ENCODE measurements at places on chromosomes 12 and 14.

GRCh38 chr14:101489092-101489760 lies 72.1 kb upstream of the DIO3 start:
- no peak for DNase-seq

DNA sequence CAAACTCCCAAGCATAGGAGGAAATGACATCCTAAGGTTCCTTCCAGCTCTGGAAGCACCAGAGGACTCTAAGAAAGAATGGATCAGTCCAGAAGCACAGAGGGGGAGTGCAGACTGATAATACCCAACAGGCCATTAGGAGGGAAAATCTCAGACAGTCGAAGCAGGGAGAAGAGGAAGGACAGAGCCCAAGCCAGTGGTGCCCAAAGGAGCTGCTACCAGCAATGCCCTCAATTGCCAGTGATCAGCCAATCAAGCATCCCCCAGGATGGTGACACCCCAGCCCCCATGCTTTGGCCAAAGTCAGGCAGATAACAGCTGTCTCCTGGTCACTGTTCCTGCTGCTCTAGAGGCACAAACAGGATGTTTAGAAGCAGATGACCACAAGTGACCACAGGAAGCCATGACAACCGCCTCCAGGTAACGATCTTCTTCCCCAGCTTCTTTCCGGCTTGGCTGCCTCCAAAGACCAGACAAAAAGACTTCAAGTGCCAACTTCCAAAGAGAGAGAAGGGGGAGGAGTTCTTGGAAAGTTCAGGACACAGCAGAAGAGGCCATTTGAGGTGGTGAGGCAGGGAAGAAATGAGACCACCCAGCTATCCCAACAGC lies 16.2 kb downstream of the PXN start:
- DNase-seq = no peak

- no peak for DNase-seq
Observed at GRCh38 chr14:24849471-24849870, 200.5 kb downstream of the STXBP6 start.

DNA sequence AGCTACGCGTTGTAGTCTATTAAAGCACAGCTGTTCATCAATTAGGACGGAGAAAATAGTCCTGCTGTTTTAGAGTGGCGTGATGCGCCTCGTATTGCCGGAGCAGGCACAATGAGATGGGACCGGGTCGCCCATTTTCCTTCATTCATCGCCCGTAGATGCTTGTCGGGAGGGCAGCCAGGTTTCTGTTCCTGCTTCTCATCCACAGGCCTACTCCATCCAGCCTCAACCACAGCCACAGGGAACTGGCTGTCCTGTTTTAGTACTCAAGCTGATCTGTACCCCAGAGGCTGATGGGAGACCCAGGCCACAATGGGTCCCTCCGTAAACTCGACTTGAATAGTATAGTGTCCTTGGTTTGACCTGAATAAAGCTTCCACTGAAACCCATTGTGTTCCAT lies 264.0 kb downstream of the VRK1 start:
- no peak for DNase-seq

DNA sequence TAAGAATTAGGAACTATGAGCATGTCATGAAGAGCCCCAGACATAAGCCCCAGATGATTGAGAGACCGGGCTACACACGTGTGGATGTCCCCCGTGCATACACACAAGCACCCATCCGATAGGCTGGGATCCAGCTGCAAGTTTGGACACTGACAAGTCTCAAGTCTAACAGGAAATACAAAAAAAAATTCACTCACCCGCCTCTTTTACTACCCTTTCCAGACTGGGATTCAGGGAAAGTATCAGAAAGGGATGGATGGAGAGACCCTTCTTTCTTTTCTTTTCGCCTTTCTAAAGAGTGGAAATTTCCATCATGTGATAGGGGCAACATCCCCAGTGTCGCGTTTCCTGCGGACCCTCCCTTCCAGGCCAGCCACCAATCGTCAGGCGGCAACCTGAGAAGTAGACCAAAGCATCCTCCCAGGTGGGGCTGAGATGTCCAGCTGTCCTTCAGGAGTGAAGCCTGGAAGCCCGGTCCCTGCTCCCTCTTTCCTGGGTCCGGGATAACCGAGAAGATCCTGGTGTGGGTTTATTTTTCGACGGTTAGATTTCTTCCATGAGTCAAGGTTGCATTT lies 6.4 kb upstream of the SLC38A4 start:
- DNase-seq = no peak

- DNase-seq = no peak
Observed at GRCh38 chr12:26748741-26749431, 84.1 kb downstream of the ITPR2 start.

DNA sequence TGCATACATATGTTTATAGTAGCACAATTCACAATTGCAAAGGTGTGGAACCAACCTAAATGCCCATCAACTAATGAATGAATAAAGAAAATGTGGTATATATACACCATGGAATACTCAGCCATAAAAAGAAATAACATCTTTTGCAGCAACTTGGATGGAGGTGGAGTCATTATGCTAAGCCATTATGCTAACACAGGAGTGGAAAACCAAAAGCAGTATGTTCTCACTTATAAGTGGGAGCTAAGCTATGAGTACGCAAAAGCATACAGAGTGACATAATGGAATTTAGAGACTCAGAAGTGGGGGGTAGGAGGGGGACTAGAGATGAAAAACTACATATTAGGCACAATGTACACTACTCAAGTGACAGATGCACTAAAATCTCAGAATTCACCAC lies 16.2 kb upstream of the SPTSSA start:
- DNase-seq = no peak

DNA sequence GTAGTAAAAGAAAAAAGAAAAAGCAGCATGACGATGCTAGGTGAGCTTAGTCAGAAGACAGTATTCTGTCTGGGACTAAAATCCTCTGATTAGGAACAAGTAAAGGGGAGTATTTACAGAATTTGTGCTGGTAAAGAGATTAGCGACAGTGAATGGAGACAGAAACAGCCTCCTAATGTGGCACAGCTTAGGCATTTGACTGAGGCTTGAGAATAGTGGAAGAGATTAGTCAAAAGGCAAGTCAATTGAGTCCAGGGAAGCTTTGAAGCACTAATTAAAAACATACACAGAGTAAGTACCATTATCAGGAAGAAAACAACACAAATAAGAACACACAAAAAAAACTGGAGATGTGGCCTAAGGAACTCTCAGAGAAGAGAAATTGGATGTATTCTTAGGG lies 131.9 kb upstream of the CLEC14A start:
- DNase-seq = no peak

DNA sequence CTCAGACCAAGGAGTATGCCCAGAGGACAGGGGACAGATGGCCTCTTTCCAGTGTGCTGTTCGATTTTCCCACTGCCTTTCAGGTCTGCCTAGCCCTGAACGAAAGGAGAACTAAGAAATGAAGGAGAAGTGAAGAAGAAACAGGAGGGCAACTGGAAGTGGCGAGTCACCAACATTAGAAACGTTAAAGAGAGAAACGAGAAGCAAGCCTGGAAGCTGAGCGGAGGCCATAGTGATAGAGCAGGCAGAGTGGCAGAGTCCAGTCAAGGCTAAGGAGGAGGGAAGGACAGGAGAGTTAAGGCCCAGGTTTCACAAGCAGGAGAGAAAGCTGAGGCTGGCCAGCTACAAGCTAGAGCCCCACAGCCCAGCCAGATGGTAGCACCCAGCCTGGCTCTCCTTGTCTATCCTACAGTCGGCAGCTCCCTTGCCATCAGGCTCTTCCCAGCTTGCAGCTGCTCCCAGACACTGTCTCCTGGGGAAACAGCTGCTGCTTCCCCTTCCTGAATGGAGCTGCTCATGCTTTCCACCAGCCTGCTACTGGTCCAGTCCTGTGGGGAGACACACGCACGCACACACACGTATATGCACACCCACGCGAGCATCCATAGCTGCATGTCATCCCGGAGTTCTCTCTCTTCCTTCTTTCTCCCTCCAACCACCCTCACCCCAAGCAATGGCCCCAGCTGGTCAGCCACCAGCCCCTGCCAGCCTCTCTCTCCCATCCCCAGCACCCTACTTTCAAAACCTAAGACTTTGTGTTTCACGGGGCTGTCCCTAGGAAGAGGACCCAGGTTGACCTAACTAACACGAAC lies 139.7 kb upstream of the CCND2 start:
- DNase-seq = no peak

- no peak for DNase-seq
Observed at GRCh38 chr14:52380294-52380693, 66.2 kb downstream of the PTGER2 start.

DNA sequence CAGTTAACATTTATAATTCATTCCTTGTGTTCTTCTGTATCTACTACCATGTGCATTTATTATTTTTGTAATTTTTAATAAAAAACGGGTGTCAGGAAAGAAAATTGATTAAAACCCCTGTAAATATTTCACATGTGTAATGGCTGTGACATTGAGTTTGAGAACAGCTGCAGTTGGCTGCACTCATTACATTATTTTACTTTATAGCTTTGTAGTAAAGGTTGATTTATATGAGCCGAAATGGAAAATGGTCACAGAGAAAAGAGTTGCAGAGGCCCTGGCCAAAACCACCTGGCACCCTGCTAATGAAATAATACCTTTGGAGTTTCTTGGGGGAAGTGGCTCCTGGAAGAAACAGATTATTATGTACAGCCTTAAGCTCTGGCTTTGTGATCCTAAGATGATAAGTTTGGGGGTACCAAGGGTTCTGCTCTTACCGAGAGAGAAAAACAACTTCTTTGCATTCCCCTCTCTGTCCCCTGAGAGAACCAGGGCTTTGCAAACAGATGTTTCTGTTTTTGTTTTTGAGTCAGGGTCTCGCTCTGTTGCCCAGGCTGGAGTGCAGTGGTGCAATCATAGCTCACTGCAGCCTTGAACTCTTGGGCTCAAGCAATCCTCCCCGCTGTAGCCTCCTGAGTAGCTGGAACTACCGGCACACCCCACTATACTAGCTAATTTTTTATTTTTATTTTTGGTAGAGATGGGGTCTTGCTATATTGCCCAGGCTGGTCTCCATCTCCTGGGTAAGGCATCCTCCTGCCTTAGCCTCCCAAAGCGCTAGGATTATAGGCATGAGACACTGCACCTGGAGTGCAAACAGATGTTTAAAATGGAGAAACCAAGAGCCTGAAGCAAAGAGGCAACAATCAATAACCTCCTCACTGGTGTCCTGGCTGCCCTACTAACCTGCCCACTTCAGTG lies 9.7 kb upstream of the DYNLL1 start:
- DNase-seq = no peak

DNA sequence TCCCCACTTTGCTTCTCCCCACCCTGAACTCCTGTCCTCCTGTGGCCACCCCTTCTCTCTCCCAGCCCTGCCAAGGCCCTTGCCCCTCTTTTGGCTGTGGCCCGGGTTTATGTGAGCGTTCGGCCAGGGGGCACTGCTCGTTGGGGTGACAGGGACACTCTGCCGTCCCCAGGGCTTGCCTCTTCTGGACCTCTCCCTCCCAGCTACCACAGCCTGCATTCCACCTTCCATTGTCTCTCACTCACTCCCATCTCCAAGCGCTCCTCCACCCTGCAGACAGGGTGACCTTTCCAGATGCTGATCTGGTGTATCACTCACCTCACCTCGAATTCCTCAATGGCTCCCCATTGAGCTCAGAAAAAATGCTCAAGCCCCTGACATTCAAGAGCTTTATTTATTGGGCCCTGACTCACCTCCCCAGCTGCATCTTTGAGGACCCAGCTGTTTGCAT lies 1.4 kb downstream of the SERPINA9 start:
- DNase-seq = no peak

DNA sequence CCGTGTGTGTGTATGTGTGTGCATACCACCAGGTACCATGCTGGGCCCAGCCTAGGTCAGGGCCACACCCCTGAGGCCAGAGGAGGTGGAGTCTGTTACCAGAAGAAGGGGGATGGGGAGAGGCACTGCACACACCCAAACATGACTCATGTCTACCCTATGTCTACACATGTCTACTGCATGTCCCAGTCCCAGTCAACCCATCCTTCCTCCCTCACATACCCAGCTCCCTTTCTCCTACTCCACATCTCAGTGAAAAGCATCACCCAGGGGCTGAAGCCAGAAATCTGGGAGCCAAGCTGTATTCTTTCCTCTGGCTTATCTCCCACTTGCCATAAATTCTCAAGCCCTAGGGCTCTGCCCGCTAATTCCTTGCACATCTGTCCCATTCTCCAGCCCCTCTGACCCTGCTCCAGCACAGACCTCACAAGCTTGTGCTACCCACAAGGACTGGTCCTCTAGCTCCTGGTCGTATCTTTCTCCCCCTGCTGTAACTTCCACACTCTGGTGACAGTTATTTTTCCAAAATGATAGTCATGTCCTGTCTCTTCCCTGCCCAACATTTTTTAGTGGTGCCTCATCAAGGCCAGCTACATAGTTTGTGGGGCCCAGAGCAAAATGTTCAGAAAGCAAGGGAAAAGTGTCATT lies 18.0 kb upstream of the APPL2 start:
- DNase-seq = no peak

DNA sequence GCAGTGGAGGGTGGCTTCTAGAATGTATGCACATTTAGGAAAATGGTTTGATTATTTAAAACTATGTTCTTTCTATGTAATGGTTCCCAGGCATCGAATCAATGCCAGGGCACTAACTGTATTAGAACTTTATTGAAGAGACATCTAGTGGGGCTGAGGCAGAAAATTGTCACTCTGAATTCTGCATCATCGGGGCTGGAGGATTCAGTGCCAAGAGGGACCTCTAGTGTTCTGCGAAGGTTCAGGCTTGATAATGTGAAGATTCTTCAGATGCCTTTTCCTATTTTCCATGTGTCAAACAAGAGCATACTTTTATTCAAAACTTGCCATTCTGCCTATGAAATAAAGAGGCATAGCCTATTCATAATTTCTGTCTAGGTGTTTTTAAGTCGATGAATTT lies 146.3 kb downstream of the CAND1 start:
- DNase-seq = peak; percentile 34

GRCh38 chr12:123686636-123687190 lies 15.8 kb downstream of the TCTN2 start:
- no peak for DNase-seq

- no peak for DNase-seq
Observed at GRCh38 chr14:104082807-104083206, 2.7 kb upstream of the ASPG start.

DNA sequence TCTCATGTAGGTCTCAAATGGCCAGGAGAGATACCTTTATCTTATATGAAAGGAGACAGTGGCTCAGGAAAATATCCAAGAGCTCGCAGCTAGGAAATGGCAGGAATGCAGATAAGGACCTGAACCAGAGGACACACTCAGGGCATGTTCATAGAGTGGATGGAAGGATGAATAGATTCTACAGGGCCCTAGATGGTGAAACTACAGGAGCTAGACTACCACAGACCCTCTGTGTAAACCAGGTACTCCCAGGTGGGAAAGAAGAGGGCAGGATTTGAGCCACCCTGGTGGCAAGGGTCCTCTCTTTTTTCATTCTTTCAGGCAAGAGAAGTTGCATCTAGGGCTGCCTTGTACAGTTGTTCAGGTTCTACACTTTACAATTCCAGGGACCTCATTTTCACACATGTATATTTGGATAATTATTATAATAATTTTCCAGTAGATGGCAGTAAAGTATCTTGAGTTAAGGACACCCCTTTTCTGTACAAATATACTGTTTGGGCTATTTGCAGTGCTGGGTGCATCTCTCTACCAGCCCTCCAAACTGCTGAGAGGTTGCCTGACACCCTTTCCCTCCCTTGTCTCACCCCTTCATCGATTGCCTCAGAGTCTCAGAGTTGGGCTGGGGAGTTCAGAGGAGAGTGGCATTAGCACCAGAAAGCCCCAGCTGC lies 10.5 kb upstream of the ZDHHC22 start:
- peak; percentile 75 for DNase-seq

GRCh38 chr12:19030180-19030579 lies 99.4 kb upstream of the PLEKHA5 start:
- no peak for DNase-seq
